ENCODE measurements at places on chromosomes 2 and 18. TPM values are rescaled to one million over a fixed set of nuclear protein-coding genes. Genes with fewer than 3 reads are reported as not detected.

Gene ZSWIM2
- not detected for total RNA-seq

DNA sequence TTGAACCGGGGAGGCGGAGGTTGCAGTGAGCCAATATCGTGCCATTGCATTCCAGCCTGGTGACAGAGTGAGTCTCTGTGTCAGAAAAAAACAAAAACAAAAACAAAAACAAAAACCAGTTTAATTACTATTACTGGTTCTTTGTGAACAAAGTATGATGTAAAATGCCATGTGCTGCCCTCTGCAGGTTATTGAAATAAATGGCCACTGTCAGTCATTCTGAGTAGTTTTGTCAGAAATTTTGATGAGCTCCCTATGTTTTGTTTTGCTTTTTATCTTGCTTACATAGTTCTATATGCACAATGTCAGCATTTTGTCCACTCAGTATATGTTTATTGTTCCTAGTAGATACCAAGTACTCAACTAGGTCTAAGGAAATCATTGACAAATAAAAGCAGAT is 423.6 kb upstream of the CHST9 start:
- DNase-seq, result no peak

Gene EMILIN1
- 7.9 TPM for total RNA-seq

DNA sequence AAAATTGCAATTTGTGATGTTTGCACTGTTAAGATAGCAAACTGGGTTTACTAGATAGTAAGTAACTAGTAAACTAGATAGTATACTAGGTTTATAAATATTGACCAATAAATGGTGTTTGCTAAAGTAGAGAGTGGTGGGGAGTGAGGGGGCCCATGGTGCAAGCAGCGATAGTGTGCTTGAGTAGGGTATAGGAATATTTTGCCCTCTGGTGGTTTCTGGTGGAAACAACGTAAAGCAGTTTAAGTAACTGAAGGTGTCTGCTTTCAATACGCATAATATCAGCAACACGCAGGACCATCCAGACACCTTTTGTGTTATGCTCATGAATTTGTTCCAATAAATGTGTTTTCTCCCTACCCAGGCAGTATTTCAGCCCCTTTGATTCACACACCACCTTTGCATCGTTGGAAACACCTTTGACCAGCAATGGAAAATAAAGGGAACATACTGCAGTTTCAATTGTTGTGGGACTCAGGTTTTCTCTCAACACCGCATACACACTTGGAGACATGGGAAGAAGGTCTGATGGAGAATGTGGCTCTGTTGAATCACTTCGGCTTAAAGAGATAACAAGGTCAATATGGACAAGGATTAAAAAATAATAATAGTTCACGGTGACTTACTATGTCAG is 16.7 kb upstream of the STAT1 start:
- no peak for DNase-seq

- no peak for DNase-seq
Measured at GRCh38 chr2:164747140-164747539, 94.5 kb downstream of the COBLL1 start.

DNA sequence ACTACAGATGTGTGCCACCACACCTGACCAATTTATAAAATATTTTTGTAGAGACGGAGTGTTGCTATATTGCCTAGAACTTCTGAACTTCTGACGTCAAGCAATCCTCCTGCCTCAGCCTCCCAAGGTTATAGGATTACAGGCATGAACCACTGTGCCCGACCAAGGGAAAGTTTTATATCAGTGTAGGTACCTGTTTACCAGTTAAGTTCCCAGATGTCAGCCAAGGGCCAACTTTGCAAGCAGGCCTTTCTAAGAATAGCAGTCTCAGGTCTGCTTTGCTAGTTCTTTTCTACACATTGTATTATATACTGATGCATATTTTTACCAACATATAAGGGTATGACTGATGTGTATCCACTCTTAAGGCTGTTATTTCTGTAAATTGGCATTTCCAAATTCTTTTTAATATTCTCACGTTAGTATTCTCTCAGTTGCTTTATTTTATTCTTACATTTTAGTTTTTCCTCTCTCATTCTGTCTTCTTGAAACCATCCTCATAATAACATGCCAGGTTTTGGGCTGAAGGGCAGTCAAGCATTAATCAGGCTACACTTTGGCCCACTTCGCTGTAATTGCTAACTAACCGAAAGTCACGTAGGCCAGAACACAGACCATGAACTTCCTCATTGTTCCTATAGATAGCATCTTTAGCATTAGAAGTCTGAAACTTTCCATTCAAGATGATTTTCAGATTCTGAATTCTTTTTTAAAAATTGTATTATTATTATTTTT is 25.0 kb upstream of the CXXC1 start:
- no peak for DNase-seq

All from esophagus squamous epithelium (tissue), 5 donors.